ENCODE measurements at places on chromosomes 6 and 20.
A peak's percentile ranks its signal among the peaks of the same experiment; 100 is the strongest.

- DNase-seq: no peak
These were observed 10.0 kb downstream of the PTK7 start for GRCh38 chr6:43086022-43086658.

- DNase-seq: no peak
These were observed 293.5 kb downstream of the PRL start for GRCh38 chr6:22003287-22003686.

DNA sequence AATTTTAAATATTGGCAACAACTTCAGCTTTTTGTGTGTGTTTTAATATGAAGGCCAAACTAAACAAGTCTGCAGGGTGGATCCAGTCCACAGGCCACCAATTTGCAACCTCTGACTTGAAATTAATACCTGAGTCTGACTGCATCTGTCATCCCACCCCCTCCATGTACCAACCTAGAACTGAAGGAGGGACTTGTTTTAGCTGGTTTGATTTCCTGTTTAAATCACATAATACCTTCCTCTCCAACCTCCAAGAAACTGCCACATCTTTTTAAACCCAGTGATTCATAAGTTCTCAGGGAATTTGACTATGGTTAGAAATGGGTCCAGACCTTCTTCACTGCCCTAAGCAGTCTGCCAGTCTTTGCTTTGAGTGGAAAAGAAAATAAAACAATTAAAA, 21.6 kb downstream of the RNF8 start:
- DNase-seq: no peak

GRCh38 chr20:42083280-42083679, 465.1 kb upstream of the CHD6 start:
- DNase-seq: no peak

DNA sequence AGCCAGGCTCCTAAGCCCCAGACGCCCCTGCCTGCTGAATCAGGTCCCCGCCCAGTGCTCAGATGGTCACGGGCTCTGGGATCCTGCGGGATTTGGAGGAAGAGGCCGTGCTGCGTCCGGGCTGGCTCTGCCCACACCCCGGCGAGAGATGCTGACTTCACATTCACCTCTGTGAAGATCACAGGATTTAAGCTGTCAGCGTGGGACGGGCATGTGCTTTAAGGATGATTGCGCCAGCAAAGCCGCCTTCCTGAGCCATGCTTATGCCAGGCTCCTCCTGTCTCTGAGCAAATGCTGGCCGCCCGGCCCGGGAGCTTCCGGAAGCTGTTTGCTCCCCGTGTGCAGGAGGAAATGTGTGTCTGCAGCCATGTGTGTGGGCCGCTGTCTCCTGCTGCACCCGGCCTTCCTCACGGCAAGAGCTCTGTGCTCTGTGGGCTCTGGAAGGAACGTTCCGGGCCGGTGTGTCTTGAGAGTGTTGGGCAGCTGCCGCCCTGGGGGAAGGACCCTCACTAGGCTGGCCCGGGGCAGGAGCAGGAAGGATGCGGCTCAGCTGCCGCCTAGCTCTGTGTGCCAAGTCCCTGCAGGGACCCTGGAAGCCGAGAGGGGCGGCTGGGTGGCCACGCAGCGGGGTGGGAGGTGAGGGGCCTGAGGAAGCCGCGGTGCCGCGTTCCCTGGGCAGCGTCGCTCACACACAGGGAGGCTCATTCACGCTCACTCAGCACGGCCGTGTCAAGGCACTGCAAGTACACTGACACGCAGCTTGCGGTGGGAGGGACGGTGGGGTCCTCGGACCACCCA, 19.0 kb upstream of the BHLHE23 start:
- peak; percentile 15 for DNase-seq

GRCh38 chr20:24667689-24668383, 198.4 kb downstream of the SYNDIG1 start:
- no peak for DNase-seq
